ENCODE measurements at places on chromosomes 2 and 18.

DNA sequence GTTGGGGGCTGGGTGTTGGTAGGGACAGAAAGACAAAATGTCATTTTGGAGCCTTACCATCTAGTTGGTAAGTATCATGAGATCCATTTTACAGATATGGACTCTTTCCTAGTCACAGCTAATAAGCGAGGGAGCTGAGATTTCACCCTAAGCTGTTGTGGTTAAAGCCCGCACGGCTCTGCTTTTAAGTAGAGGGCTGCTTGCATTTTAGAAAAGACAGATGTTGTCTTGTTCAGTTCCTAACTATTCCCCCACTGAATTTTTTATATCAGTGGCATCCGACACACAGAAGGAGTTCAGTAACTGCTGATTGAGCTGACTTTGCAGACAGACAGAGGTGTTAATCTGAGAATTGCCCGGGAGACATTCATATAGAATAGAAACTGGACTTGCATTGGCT, 3.7 kb downstream of the QPCT start:
- DNase-seq: no peak

DNA sequence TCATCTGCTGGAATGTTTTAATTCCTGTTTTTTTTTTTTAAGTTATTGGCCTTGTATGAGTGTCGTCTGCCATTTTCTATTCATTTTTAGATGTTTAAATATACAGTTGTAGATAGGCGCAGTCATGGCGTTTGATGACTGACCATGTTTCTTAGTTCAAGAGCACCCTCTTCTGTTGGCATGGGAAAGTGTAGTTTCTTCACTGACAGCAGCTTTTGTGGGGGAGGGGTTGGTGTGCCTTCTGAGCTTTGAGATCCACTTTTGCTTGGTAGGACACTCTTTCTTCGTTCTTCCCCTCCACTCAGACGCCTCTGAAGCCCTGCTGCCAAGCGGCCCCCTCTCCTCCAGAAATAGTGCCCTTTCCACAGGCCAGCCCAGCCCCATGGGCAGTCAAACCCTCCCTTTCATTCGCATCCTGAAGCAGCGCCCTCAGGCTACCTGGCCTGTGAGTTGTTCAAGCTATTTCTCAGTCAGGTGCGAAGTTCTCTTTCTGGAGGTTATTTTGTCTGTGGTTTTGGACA, 492.0 kb downstream of the TNS1 start:
- no peak for DNase-seq

DNA sequence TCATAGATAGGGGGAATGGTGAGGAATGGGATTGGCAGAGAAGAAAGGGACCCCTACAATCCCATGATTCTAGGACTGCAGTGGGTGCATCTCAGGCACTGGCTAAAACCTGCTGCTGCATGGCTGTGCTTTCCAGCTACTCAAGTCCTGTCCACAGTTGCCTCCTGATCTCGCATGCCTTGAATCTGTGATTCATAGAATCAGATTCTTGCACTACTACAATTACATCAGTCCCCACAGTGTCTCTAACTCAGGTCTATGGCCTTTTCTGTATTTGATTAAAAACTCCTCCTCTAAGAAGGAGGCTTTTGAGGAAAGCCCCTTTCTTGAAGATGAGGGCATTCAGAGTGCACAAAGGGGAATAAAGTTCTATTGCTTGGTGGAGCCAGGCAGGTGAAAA, 117.4 kb downstream of the LRATD1 start:
- DNase-seq: no peak

- DNase-seq: no peak
Observed at GRCh38 chr2:120847700-120848321, 112.1 kb downstream of the GLI2 start.

DNA sequence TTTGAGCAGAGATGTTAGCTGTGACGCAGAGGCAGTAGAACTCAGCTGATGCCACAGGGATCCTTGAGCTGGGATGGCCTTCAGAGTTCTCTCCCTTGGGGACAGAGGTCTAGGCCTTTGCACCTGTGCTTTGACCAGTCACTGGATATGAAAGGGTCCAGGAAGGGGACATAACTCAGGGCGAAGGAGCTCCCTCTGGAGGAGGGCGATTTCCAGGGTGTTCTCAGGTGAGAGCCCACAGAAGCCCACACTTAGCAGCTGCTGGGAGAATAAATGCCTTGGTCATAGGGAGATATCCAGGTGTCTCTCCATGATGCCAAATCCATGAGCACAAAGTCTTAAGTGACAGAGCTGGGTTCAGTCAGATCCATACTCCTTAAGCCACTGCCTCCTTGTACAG, 369.2 kb downstream of the NYAP2 start:
- no peak for DNase-seq

DNA sequence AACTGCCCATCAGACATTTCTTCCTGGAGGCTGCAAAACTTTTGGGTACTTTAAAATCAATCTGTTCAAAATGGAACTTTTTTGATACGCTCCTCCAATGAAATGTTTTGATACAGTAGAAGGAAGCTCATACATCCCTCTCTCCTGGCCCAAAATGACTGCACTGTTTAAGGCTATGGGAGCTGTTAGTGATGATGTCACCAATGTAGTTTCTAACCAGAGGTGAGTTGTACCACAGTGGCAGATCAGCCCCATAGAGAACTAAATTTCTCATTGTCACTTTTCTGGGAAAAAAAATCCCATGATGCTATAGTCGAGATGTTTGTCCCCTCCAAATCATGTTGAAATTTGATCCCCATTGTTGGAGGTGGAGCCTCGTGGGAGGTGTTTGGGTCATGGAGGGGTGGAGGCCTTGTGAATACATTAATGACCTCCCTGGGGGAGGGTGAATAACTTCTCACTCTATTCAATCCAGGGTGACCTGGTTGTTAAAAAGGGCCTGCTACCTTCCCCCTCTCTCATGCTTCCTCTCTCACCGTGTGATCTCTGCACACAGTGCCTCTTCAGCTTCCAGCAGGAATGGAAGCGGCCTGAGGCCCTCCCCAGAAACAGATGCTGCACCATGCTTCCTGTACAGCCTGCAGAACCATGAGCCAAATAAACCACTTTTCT, 117.4 kb upstream of the NPAS2 start:
- no peak for DNase-seq

DNA sequence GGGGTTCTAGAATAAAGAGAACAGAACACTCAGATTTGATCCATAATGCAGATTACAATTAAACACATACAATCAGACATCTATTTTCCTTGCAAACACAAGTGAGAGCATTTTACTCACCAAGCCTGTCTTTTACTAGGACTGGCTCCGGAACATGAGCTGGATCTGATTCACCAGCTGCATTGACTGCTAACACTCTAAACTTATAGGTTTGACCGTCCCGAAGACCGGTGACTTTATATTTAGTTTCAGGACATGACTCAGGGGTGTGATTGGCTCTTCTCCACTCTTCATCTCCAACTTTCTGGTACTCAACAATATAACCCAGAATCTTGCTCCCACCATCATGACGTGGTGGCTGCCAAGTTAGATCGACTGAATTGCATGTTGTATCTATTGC, 112.4 kb downstream of the PLEKHA3 start:
- DNase-seq: no peak

DNA sequence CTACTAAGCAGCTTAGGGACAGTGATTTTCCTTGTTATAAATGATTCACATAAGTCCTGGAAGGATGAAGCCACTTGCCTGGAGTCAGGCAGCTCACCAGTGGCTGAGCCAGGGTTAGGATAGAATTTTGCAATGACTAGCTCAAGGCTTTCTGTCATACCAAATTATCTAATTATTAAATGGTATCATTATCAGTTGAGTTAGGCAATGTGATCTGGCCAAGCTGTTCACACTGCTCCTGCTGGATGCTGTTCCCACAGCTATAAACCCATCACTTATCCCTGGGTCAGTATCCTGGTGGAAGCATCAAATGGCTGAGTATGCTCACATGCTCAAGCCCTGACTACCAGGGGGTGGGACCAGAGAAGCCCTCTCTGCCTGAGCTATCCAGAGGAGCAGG, 235.2 kb downstream of the MTX2 start:
- DNase-seq: no peak

GRCh38 chr2:13669607-13670006, 952.9 kb downstream of the TRIB2 start:
- no peak for DNase-seq

GRCh38 chr2:235244255-235245220, 249.3 kb upstream of the AGAP1 start:
- DNase-seq: no peak

DNA sequence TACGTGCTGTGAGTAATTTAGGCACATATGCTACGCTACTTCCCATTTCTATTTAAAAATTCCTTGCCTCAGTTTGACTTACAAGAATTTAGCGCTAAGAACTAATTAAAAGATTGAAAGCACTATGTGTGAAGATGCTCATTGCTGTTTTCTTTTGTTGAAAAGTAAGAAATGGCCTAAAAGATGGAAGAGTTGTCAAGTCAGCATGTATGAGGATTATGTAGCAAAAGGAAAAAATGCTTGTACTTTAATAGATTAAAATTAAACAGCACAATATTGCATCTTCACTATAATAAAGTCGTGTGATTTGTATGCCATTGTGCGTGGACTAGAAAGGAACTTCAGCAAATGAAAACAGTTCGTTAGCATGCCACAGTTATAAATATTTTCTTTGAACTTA, 77.0 kb downstream of the COX7A2L start:
- no peak for DNase-seq

DNA sequence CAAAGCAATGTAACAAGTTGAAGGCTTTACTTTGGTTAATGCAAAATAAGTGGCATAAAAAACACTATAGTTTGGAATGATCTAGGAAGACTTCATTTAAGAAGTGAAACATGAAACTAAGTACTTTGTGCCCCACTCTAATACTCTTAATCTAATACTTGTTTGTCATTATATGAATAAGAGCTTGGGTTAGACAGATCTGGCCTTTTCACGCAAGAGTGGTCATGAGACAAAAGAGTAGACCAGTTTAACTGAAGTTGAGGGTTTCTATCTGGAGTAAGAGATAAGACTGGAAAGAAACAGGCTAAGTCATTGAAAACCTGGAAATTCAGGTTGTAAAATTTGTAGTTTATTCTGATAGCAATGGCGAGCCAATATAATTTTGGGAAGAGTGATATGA, 2.8 kb downstream of the SLC30A6 start:
- DNase-seq: no peak

DNA sequence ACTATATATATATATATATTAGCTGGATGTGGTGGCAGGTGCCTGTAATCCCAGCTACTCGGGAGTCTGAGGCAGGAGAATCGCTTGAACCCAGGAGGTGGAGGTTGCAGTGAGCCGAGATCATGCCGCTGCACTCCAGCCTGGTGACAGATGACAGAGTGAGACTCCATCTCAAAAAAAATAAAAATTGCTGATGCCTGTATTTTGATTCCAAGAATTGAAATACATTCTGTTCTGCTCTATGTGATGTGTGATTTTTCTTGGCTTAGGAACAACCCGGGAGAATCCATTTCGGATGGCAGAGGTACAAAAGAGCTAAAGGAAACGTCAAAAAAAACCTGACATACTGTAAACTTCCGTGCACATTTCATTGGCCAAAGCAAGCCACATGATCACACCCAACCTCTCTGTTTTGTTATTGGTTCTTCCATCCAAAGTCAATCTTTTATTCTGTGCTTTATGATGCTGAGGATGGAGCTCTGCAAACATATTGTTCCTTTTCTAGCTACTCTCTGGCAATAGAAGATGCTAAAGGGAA, 478.1 kb upstream of the MAP2 start:
- no peak for DNase-seq

DNA sequence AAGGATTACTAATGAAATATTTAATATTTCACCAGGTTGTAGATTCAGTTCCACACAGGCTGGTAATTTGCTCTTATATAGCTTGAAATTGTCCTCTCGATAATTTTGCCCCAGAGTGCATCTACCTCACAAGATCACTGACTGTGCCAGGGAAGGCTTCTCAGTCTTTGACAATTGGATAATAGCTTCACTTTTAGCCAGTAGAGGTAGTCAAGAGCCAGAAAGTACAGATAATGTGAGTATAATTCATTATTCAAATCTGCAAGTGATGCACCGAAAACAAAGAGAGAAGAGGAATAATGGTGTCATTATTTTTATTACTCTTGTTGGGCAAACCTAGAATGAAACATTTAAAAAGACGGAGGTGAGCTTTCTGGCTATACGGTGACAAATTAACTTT, 292.8 kb downstream of the EN1 start:
- no peak for DNase-seq

DNA sequence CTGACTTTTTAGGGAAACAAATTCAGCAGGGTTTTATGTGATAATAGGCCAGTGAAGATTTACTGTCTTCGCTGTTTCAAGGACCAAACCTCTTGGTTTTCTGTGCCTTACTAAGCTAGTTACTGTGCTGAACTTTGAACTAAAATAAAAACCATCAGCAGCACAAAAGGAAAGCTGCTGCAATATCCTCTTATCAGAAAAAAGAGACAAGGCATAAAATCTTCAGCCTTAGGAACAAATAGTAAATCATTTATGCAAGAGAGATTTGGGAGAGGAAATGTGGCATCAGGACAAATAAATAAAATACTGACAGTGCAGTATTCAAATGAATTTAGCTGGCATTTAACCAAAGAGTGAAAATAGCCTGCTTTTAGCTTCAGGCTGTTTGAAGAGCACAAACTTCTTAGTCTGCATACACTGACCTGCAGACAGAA, 64.1 kb upstream of the EHBP1 start:
- no peak for DNase-seq

DNA sequence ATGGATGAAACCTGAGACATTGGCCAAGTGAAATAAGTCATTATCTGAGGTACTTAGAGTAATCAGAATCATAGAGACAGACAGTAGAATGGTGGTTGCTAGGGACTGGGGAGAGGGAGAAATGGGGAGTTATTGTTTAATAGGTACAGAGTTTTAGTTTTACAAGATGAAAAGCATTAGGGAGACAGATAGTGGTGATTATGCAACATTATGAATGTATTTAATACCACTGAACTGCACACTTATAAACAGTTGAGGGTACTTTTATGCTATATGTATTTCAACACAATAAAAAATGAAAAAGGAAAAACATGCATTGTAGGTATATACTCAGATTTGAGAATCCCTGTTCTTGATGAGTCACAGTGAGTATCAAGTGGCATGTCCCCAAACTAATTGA, 59.7 kb downstream of the EPC2 start:
- DNase-seq: no peak

DNA sequence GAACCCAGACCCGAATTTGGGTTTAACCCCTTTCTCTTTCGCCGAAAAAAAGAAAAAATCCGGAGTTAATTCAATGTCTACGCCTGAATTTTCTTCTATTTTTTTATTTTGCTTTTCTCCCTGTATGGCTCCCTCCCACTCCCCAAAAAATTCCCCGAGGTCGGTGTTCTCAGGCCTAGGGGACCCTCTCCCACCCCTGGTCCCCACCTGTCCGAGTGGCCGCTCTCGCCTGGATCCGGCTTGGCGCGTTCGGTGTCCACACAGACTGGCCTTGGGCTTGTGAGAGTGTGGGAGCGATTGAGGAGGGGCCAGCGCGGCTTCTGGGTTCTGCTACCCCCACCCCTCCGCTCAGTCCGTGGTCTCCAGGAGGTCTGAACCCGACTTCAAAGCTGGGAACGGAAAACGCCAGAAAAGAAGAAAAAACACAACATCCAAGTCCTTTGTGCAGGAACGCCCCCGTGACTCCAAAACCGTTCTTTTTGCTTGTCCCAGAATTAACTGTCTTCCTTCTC, 5.7 kb upstream of the EN1 start:
- DNase-seq: no peak

GRCh38 chr2:150598383-150598782, 110.9 kb upstream of the RND3 start:
- no peak for DNase-seq

GRCh38 chr2:231640641-231641111, 48.0 kb downstream of the TEX44 start:
- no peak for DNase-seq

GRCh38 chr18:34873986-34874580, 164.0 kb downstream of the DTNA start:
- no peak for DNase-seq

GRCh38 chr2:12091201-12091806, 344.9 kb downstream of the LPIN1 start:
- DNase-seq: no peak

Data from effector CD4-positive, alpha-beta T cell (primary cell).